ENCODE measurements at places on chromosomes 3 and 15.

GRCh38 chr3:137110392-137110996, 152.7 kb downstream of the IL20RB start:
- DNase-seq = no peak

- DNase-seq = no peak
Observed at GRCh38 chr3:124117486-124117885, 125.6 kb upstream of the ROPN1 start.

- no peak for DNase-seq
Observed at GRCh38 chr3:58214484-58215316, 3.9 kb upstream of the DNASE1L3 start.

DNA sequence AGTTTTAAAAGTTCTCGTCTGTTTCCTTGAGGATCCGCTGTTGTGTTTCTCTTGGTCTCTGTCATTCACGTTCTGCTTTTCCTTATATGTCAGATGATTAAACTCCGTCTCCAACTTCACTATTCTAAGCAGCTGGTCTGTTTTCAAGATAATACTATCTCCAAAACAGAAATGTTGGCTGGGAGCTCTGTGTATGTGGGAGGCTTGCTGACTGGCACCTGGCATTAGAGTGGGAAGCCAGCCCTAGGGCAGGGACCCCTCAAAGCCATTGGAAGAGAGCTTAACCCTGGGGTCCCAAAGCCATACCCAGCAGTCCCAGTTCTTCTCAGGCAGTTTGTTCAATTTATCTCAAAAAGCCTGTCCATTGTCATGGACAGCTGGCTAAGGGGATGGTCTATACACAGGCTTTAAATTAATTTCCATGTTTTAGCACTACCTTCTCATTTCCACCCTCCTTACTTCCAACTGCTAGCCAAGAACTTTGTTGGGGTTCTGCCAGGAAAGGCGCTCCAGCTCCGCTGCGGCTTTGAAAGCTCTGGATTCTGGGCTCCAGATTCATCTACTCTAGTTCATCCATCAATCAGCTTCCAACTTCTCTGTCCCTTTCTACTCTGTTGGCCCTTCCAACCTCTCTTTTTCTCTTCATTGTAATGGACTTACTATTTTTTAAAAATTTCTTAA, 9.2 kb downstream of the BTBD1 start:
- DNase-seq = no peak

DNA sequence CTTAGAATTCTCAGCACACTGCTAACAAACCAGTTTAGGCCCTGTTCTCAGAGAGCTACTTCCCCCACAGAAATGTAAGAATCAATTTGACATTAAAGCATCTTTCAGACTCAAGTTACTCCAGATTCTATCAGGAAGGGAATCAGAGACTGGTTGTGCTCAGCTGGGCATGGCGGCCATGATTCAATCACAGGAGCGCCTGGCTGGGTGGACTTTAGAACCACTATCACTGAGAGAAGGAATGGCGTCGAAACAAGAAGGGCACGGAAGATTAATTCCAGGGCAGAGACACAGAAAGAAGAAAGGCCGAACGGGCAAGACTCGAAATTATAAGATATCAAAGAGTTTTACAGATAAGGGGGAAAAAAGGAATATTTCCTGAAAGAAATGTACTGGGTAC, 6.2 kb downstream of the TNIK start:
- DNase-seq = no peak

- DNase-seq = no peak
Observed at GRCh38 chr15:69344238-69344637, 45.5 kb downstream of the PAQR5 start.

DNA sequence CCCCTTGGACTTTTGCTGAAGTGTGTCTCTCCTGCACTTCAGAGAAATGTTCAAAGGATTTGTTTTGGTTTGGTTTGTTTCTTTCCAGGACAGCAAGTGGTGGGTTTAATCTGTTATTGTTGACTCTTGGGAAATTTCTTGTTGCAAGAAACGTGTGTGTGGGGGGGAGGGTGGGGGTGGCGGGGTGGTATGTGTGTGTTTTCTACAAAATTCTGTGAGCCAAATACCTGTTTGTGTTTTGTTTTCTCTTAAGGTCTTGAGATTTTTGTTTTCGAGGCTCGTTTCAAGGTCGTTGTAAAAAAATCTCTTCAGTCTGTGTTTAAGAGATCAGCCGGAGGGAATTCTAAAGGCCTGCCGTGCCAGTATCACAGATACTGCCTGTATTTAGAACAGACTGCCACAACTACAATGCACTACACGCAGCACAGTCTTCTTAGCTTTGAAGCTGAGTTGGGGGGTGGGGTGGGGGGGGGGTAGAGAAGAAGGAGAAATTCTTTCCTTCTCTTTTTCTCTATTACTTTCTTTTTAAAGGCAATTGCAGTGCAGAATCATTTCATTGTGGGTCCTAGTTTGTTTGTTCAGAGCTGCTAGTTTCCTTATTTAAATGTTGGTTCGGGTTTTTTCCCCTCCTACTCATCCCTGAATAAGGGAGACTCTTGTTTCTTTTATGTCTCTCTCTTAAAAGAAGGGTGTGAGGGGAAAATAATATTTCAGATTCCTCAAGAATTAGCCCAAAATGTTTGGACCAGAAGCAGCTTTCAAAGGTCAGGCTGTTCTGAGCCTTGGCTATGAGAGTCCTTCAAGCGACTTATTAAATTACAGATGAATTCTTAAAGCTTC, 1.4 kb upstream of the BCL6 start:
- DNase-seq = no peak

- no peak for DNase-seq
Observed at GRCh38 chr3:196642434-196642833, 2.9 kb downstream of the NRROS start.

- DNase-seq = no peak
Observed at GRCh38 chr15:59685737-59686297, 3.3 kb downstream of the BNIP2 start.

- DNase-seq = no peak
Observed at GRCh38 chr3:153835540-153835939, 285.6 kb upstream of the ARHGEF26 start.

Measured in activated effector memory CD4-positive, alpha-beta T cell treated with Interleukin-2 at 50 U/mL for 16 hours (primary cell).